ENCODE measurements at places on chromosomes 7 and 10.

DNA sequence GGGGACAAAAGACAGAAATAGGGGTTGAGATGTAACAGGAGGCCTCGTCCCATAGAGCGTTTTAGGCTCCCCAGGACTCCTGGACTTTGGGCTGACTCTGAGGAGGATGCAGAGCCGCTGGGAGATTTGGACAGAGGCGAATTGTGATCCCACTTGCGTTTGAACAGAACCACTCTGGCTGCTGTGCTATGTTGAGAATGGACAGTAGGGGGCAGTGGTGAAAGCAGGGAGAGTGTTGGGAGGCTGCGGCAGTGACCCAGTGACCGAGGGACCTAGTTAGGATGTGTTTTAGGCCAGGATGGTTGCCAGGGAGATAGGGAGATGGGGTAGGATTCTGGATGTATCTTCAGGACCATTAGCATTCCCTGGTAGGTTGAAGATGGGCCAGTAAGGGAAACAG is 271.6 kb downstream of the CCDC3 start:
- no peak for DNase-seq

- no peak for DNase-seq
Measured at GRCh38 chr10:35215107-35215506, 88.5 kb downstream of the CREM start.

- DNase-seq, result no peak
Measured at GRCh38 chr10:108631332-108631731, 1292.0 kb downstream of the XPNPEP1 start.

- DNase-seq, result no peak
Measured at GRCh38 chr7:30899630-30900029, 12.0 kb upstream of the AQP1 start.

DNA sequence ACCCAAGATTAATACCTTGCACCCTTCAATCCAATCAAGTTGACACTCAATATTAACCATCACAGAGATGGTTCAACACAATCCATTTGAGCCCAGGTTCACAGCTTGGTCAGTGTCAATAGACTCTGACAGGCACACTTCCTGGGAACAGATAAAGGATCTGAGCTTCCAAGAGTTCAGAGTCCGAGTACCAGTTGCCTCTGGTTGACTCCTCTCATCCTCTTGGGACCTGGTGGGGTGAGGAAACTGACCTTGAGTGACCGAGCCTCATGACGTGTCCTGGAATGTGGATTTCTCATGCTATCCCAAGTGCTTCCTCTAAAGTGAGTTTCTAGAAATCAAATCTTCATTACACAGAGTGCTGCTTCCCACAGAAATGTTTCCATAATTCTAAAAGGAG is 162.0 kb downstream of the CYP26A1 start:
- DNase-seq, result no peak

DNA sequence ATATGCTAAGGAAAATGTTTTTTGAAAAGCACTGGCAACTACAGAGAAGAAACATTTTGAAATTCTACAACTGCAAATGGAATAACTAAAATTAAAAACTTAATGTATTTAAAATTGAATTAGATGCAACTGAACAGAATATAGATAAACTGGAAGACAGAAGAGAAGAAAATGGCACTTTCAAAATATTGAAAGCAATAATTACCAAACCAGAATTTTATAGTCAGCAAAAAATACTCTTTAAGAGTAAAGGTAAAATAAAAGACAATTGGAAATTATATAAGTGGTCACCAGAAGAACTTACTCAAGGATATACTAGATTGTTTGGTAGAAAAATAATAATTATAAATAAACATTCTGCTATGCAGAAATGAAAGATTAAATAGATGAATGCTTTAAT is 927.7 kb upstream of the ZWINT start:
- DNase-seq, result no peak

DNA sequence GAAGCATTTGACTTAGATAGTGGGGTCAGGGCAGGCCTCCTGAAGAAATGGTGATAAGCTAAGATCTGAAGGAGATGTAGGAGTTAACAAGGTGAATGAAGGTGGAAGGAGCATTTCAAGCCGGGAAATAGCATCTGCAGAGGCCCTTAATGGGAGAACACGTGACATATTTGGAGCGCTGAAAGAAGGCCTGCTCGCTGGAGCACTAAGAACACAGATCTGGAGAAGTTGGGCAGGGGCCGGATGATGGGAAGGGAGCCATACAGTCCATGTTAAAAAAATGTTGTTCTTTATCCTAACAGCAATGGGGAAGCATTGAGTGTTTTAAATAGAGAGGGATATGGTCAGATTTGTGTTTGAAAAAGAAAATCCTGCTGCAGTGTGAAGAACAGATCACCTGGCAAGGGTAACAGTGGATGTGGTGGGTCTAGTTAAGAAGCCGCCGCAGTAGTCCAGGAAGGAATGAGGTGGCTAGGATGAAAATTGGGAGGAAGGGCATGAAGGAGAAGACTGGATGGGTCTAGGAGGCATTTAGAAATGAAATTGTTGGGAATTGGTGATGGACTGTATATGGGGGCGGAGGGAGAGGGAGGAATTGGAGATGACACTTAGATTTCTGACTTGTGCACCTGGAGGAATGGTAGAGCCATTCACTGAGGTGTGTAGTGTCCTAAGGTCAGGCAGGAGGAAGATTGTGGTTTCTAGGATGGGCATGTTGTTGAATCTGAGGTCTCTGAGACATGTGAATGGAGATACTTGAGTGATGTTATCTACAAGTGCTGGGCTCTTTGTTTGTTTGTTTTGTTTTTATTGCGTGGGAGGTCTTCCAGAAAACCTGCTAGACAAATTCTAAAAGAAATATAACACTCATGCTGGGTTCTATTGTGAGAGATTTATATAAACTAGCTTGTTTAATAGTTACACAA is 58.4 kb downstream of the MET start:
- no peak for DNase-seq

DNA sequence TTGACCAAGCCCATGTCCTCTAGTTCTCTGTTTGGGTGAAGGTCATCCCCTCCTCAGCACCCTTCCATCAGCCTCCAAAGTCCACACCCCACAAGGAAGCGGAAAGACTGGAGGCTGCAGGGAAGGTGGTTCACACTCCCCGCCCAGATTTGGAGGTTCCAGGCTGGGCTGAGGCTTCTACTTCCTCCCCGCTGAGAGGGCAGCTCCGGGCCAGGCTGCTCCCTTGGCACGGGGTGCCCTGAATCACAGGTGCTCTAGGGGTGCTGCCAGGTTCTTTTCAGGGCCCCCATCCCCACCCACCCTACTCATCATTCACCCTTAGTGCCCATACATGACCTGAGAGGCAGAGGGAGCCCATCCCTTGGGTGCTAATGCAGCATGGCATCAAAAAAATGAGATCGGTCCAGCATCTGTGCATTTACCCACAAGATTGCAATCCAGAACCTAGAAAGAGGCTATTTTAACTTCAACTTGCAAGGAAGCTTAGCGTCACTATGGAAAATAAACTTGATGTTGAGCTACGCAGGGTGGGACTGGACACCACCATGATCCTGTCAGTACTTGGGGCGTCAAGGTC is 47.3 kb upstream of the ZMIZ1 start:
- DNase-seq, result no peak

DNA sequence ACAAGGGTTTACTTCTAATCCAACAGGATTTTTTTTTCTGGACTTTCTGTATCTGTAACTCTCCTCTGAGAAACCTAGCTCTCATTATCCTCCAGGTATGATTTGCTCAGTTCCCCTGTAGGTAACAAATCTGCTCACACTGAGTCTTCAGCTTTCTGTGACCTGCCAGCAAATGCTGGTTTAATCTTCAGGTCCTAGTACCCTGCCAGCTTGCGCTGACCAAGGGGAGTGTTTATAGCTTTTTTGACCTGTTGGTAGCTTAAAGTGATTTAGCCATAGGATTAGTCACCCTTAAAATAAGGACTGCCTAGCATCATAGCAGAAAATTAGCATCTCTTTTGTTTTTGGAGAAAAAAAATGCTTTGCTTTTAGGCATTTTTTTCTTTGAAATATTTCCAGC is 22.4 kb downstream of the SND1 start:
- no peak for DNase-seq

GRCh38 chr7:105364684-105365083 is 24.0 kb downstream of the SRPK2 start:
- no peak for DNase-seq

DNA sequence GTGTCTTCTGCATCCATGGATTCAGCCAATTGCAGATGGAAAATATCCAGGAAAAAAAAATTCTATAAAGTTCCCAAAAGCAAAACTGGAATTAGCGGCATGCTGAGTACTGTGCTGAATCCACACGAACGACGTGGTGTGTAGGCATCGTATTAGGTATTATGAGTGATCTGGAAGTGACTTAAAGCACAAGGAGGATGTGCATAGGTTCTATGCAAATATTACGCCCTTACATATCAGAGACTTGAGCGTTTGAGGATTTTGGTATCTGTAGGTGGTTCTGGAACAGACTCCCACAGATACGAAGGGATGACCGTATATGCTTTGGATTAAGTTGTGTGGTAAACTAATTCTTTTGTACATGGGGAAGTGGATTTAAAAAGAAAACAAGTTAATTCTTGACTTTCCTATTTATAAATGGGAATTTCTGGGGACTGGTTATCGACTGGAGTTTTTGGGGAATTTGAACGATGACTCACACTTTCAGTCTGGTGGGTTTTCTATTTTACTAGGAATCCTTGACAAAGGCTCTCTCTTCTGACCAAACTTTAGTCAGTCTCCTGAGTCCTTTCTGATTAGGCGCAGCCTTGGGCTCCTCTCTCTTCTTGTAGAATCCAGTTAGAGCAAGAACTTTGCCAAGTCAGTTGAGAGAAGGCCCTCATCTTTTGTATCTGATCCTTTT is 5.4 kb upstream of the NUB1 start:
- DNase-seq, result no peak

DNA sequence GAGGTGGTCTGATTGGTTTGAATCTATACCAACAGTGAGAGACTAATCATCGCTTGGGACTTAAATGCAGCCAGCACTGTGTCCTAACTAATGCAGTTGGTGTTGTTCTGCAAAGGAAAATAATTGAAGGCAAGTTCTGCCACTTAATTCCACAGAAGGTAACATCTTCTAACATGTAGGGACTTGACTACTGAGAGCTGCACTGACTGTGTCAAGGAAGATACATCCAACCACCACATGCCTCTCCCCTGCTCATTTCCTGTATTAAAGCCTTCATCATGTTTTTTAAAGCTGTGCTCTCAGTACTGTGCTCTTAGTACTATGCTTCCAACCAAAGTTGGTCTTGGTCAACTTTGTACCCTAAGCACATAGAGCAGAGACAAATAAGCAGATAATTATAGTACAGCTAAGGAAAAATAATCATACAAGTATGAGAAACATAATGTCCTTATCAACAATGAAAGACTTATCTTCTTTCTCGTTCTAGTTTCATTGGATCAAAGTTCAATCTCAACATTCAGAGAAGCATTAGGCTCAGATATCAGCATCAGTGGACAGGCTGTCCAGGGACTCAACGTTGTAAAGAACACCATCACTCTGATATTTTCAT is 2.8 kb upstream of the CYP3A4 start:
- DNase-seq, result no peak

- DNase-seq, result no peak
Measured at GRCh38 chr7:4208086-4208485, 474.0 kb upstream of the FOXK1 start.

- DNase-seq, result no peak
Measured at GRCh38 chr10:8063935-8064334, 9.4 kb downstream of the GATA3 start.

- DNase-seq, result no peak
Measured at GRCh38 chr7:96408881-96409280, 87.0 kb upstream of the SLC25A13 start.

DNA sequence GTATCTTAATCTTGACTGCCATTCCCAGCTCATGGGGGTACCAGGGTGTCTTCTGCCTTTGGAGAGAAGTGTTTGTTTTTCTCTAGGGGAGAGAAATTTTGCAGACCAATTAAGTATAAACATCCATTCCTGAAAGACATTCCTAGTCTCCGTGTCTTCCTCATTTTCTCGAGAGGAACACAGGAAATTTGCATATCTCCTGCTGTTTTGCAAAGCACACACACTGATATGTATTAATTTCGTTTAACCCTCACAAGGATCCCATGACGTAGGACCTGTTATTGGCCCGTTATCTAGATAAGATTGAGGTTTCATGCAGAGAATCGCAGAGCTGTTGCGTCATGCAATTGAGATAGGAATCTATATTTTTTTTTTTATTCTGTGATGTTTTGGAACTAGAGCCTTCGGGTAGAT is 944 bp downstream of the RHBDD2 start:
- no peak for DNase-seq

GRCh38 chr10:131749767-131750142 is 151.1 kb upstream of the PPP2R2D start:
- DNase-seq, result no peak

DNA sequence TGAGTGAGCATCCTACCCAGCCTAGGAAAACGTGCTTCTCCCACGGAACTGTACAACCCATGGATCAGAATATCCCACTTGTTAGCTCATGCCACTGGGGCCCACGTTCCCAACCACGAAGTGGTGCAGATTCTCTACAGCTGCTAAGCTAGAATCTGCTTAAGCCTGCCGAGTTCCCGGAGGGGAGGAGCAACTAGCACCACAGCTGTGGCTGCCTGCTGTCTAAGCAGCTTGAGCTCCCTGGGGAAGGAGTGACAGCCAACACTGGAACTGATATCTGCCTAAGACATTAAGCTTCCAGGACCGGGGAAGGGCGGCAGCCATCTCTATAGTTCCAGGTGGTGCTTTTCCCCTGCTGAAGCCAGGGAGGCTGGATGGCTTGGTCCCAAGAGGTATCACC is 334.7 kb upstream of the CHRM2 start:
- DNase-seq, result no peak

DNA sequence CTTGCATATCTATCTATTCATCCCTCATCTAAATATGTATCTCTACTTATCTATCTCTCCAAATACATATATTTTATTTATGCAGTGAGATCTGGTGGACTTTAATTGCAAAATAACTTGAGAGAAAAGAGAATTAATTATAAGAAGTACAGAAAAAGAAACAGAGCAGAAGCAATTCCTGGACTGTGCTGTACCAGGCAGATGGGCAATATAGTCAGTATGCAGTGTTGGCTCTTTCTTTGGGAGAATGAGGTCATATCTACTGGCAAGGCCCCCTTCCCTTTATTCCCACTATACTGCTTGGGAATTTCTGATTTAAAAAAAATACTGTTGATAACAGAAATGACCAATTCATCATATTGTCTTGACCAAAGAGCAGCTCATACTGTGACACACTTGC is 49.0 kb upstream of the TOMM7 start:
- no peak for DNase-seq

DNA sequence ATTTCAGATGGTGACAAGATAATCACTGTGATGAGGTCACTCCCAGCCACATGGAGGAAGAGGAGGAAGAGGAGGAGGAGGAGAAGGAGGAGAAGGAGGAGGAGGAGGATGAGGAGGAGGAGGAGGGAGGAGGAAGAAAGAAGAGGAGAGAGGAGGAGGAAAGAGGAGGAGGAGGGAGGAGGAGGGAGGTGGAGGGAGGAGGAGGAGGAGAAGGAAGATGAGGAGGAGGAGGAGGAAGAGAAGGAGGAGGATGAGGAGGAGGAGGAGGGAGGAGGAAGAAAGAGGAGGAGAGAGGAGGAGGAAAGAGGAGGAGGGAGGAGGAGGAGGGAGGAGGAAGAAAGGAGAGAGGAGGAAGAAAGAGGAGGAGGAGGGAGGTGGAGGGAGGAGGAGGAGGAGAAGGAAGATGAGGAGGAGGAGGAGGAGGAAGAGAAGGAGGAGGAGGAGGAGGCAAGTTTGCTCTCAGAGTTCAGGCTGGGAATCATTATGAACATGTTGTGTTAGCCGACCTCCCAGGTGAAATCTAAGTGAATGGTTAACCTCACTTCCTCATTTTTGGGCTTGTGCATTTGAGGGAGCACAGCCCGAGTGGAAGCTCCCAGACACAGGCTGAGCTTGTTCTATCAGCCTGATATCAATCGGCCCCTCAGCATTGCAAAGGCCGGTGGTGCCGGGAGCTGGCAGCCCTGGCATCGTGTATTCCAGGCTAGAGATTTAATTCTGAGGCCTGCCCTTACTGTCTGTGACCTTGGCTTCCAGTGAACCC is 236.2 kb upstream of the PITRM1 start:
- DNase-seq, result no peak
